ENCODE measurements at places on chromosomes 16 and 17.
A peak's percentile ranks its signal among the peaks of the same experiment; 100 is the strongest.

GRCh38 chr17:79008666-79009387 lies 737 bp downstream of the CANT1 start:
- DNase-seq = no peak

DNA sequence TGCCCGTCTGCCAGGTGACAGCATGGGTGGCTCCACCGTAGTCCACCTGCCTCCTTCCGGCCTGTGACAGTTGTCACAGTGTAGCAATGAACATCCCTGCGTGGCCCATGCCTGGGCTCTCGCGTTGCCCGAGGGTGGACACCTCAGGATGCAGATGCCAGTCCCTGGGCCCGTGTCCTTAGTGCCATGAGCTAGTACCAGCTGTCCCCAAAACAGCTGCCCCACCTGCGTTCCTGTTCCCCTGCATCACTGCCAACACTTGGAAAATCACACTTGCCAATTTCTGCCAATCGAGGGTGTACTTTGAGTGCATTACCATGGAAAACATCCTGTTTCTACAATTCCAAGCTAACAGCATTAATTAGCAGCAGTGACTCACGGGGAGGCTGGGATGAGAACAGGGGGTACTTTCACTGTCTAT lies 9.0 kb upstream of the C16orf95 start:
- no peak for DNase-seq

DNA sequence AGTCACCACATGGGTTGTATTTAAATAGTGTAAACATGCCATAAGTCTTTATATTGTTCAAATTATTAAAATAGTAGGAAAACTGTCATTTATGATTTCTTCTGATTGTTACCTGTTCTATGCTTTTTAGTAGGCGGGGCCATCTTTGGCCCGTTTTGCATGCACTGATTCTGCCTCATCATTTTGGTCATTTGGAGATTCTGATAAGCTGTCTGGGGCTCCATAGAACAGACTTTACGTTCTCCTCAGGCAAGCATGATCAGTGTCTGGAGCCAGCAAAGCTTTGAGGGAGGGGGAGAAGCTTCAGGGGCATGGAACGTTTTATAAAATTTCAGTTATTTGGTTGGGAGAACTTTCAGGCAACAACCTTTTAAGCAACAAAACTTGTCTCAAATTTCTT lies 8.8 kb downstream of the NDEL1 start:
- DNase-seq = no peak

DNA sequence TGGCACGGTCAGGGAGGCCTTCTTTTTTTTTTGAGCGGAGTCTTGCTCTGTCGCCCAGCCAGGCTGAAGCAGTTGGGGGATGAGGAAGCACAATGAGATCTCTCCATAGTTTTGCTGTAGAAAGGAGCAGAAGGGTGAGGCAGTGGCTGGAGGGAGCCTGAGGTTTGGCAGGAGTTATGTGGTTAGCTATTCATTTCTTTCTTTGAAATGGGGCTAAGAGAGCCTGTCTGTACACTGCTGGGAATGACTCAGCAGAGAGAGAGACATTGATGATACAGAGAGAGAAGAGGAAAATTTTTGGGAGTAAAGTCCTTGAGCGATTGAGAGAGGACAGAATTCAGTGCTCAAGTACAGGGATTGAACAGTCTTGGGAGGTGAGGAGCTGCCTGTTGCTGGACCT lies 22.1 kb downstream of the NOS2 start:
- DNase-seq = no peak

DNA sequence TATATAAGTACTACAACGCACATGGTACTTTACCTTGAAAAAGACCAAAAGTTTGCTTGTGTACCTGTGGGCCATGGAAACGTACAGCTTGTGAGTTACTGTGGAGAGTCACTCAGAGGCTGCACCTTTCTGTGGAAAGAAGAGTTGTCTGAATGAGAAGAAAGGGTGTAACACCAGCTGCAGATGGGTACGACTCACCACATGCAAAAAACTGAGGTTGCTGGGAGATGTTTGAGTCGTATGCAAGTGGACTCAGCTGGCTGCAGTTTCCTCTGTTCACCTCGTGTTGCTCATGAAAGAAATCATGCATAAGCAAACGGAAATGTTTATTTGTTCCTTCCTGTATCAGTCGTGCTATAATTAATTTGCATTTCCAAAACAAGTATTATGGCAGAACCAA lies 22.4 kb upstream of the DYNLRB2 start:
- no peak for DNase-seq

GRCh38 chr17:46152423-46152822 lies 40.8 kb downstream of the KANSL1 start:
- DNase-seq = no peak

GRCh38 chr17:7572338-7572587 lies 7.2 kb upstream of the CD68 start:
- no peak for DNase-seq

DNA sequence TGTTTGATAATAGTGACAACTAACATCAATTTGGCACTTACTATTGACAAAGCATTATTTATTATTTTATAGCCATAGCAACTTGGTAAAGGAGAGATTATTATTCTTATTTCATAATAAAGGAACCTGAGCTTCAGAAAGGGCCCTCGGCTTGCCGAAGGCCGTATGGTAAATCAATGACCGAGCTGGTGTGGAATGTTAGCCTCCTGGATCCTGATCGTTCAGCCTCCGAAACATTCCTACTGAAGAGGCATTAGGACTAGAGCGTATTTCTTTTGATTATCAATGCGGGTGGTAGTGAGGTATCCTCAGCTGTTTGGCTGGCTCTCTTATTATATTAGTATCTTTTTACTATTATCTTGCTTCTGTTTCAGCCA lies 199.3 kb upstream of the TBX2 start:
- DNase-seq = no peak

GRCh38 chr16:17452922-17453321 lies 17.8 kb downstream of the XYLT1 start:
- no peak for DNase-seq

- no peak for DNase-seq
These were observed 15.2 kb downstream of the CYB5D1 start for GRCh38 chr17:7873051-7873450.

GRCh38 chr17:601926-602303 lies 112.7 kb downstream of the VPS53 start:
- DNase-seq = no peak

- no peak for DNase-seq
These were observed 34.6 kb upstream of the ALDH3A2 start for GRCh38 chr17:19613979-19614378.

DNA sequence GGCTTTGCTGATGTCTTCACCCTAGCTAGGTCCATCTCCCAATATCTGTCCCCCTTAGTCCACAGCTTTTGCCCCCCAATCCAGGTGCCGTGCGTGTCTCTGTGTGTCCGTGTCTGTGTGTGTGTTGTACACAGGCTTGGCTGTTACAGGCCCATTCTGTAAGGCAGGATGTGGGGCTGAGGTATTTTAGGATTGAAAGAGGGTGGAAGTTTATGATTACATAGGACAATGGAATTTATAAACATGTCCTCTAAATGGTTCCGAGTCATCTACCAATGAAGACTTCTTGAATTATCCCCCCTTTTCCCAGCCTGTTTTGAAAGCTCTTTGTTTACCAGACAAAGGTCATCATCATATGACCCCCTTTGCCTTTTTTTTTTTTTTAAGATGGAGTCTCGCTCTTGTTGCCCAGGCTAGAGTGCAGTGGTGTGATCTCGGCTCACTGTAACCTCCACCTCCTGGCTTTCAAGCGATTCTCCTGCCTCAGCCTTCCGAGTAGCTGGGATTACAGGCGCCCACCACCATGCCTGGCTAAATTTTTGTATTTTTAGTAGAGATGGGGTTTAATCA lies 21.9 kb downstream of the ACE start:
- DNase-seq = no peak

DNA sequence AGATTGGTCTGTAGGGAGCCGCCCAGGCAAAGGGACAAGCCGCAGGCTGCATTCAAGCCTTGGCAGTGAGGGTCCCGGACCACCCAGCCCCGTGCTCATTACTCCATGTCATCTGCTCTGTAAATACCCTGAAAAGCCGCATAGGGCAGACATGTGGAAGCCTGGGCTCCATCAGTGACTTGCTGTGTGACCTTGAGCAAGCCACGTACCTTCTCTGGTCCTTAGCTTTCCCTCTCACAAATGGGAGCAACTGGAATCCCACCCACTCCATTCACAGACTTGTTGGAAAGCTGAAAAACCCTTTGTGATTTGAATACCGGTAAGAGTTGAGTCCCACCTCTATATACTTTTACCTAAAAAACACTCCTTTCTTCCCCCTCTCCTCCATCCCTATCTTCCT lies 11.9 kb downstream of the CAMKK1 start:
- no peak for DNase-seq

- DNase-seq = no peak
These were observed 2.1 kb upstream of the ADGRG5 start for GRCh38 chr16:57540387-57540786.

DNA sequence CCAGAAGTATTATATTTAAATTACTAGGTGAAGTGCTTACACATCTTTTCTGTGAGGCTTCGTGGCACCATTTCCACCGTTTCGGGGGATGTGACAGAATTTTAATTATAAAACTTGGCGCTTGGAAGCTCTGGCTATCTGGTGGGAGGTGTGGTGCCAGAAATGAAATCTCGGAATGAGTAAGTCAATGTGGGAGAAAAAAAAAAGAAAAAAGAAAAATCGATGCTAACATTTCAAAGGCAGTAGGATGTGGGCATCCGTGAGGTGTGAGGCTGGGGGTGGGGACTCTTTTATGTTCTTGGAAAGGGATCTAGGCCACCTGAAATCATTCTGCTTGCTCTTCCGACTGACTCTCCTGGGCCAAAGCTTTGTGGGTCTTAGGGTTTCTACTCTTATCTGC lies 21.9 kb downstream of the CPPED1 start:
- DNase-seq = no peak

DNA sequence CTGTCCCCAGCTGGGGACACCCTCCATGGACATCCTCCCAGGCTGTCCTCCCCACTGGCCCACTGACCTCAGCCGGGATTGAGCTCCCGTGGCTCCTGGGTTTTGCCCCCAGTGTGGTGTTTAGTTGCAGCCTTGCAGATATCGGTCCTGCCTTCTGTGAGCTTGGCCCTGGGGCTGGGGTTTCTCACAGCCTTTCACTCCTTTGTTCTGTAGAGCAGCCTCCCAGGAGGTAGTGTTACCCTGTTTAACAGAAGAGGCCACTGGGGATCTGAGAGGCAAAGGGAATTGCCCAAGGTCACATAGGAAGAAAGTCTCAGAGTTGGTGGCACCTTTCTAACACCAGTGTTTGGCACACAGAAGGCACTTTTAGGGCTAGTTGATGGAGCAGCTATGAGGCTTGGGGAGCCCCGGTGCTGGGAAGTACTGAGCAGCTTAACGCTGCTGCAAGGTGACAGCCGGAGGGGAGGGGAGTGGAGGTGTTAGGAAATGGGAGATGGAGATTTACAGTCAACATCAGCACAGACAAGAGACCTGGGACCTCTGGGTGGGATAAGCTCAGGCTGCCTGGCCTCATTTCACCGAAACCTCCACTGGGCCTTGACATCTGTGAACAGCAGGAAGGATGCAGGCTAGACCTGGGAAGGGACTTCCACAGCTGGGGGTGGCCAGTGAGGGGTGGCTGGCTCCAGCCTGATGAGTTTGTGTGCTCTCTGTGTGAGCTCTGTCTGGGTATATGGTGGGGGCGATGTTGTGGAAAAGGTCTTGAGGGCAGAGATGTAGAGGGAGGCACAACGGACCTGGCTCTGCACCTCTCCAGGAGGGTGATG lies 26.1 kb downstream of the CACNA1G start:
- DNase-seq = no peak

- no peak for DNase-seq
These were observed 965.9 kb upstream of the EEF2KMT start for GRCh38 chr16:6063526-6063925.

- peak; percentile 45 for DNase-seq
These were observed 81.9 kb downstream of the KCNJ12 start for GRCh38 chr17:21458054-21458453.

- no peak for DNase-seq
These were observed 37.4 kb downstream of the DHX38 start for GRCh38 chr16:72131036-72131435.

GRCh38 chr16:46839986-46840443 lies 9.0 kb upstream of the C16orf87 start:
- no peak for DNase-seq

- DNase-seq = peak; percentile 58
These were observed 13.6 kb downstream of the CEP20 start for GRCh38 chr16:15874745-15875314.

- DNase-seq = no peak
These were observed 1023.4 kb downstream of the CDH11 start for GRCh38 chr16:64098451-64098850.

- no peak for DNase-seq
These were observed 4.2 kb downstream of the CACNA1H start for GRCh38 chr16:1156983-1157638.

GRCh38 chr17:33144837-33145236 lies 148.3 kb downstream of the ASIC2 start:
- no peak for DNase-seq

DNA sequence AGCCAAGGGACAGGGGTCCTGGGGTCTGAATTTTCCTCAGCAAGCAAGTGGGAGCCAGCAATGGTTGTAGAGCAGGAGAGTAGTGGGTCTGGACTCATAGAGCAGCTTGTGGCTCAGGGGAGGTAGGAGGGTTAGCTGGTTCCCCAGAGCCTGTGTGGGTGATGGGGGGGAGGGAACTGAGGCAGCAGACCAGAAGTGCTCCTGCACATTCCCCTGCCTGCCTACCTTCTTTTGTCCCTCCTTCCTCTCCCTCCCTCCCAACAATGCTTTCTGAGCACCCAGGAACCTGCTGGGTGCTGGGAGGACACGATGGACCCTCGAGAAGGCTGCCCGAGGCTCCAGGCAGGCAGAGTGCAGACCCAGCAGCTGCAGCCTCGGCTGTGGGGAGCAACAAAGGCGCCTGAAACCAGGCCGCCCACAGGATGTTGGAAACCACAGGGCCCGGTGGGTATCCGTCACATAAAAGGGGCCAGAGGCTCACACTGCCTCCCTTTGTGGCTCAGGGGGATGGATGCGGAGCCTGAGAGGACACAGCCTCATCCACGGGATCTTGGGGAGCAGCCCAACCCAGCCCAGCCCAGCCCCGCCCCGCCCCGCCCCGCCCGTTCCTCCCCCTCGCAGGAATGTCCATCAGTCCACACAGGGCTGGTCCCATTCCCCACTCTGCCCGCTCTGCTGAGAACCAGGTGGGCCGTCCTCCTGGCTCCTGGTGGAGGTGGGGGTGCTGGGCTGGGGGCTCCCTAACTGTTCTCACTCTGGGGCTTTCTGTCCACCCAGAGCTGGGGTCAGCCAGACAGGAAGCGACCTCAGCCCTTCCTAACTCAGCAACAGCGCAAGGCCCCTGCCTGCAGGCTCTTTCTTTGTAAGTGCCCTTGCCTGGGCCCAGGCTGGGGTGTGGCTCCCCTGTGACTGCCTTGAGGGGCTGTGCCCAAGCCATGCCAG lies 1.7 kb upstream of the NLRC3 start:
- DNase-seq = no peak

GRCh38 chr16:78704416-78704815 lies 605.0 kb downstream of the WWOX start:
- no peak for DNase-seq
